ENCODE measurements at places on chromosomes 4 and X.

DNA sequence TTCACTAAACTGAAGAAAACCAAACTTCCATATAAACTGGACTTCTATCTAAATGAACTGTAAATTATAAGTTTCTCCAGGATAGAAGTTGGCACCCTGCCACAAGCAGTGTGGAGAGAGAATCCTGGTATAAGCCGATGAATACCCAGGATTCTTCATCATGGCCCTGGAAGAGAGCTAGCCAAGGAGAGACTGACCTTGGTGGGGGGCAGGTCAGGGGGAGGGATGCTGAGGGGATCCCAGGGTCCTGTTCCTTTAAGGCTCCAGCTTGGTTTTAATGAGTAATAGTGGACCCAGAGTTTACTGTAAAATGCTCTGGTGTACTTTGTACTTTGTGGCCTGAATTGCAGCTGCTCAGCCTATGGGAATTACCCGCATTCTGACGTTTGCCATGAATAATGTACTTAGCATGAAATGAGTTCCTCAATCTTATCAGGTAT is 16.9 kb downstream of the RASSF6 start:
- DNase-seq: no peak

- DNase-seq: no peak
Measured at GRCh38 chr4:124694306-124694705, 18.2 kb downstream of the ANKRD50 start.

DNA sequence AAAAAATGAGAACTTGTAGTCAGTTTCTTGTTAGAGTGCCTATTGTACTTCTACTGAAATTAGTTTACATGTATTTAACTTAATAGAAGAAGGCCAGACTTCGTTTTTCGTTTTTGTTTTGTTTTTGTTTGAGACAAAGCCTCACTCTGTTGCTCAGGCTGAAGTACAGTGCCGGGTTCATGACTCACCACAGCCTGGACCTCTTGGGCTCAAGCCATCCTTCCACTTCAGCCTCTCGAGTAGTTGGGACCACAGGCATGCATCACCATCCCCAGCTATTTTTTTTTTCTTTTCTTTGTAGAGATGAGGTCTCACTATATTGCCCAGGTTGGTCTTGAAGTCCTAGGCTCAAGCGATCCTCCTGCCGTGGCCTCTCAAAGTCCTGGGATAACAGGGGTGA is 793.9 kb downstream of the ADGRL3 start:
- DNase-seq: no peak

GRCh38 chr4:90184560-90184959 is 57.4 kb downstream of the CCSER1 start:
- no peak for DNase-seq

DNA sequence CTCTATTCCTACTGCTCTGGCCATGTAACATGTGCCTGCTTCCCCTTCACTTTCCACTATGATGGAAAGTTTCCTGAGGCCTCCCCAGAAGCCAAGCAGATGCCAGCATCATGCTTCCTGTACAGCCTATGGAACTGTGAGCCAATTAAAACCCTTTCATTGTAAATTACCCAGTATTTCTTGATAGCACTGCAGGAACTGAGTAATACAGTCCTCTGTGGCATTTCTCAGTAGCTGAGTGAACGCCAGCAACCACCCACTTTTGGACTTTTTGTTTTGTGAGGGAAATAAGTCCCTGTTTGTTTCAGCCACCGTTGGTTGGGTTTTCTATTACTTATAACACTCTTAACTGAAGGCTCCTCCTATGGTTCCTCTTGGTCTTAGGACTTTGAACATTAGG is 104.1 kb downstream of the C4orf51 start:
- DNase-seq: no peak

- DNase-seq: no peak
Measured at GRCh38 chr4:176856421-176856820, 63.7 kb upstream of the VEGFC start.

- no peak for DNase-seq
Measured at GRCh38 chrX:41526271-41526670, 79.1 kb downstream of the NYX start.

- no peak for DNase-seq
Measured at GRCh38 chrX:135213200-135213844, 38.5 kb upstream of the ETDA start.

DNA sequence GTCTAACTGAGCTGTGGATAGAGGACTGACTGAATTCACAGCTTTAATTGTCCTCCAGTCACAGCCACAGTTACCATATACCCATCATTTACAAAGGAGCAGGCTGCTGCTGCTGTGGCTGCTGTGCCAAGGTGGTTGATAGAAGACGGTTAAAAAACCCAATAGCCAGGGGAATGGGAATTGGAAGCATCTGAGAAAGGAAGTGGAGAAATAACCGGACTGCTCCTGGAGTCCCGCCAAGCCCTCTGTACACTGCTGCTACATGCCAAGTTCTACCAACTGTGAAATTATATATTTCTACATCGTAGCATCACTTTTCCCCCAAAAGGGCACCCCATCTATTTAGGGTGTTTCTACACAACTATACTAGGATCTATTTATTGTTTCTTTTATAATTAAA is 279.7 kb upstream of the ARX start:
- DNase-seq: no peak

GRCh38 chr4:105683038-105683437 is 25.5 kb downstream of the INTS12 start:
- DNase-seq: no peak

- DNase-seq: no peak
Measured at GRCh38 chrX:40694802-40695201, 40.5 kb downstream of the MED14 start.

DNA sequence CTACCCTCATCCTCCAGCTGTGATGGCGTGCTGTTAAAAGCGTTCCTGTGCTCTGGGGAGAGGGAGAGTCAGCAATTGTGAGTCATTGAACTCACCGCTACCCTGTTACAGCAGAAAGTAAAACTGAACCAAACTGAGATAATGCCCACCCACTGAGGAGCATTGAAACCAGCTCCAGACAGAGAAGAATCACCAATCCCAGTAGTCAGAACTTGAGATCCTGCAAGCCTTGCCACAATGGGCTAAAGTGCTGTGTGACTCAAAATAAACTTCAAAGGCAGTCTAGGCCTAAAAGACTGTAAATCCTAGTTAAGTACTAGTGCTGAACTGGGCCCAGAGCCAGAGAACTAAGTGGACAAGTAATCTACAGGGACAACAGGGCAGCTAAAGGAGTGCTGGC is 1394.2 kb upstream of the DIAPH2 start:
- DNase-seq: no peak

- DNase-seq: no peak
Measured at GRCh38 chr4:11286533-11286932, 142.2 kb downstream of the HS3ST1 start.

DNA sequence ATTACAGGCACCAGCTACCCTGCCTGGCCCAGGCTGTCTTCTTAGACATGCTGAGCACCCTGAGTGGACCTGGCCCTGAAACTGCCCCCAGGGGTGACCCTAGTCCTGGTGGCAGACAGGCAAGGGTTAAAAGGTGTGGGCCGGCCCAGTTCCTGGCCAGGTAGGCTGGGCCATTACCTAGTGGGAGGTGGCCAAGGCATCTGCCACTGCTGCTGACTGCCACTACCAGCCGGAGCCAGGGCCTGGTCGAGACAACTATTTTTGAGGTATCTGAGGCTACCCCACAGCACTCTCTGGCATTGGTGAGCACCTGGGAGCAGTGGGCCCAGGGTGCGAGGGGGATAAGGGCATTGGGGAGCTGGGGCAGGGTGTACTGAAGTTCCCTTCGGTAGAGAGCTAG is at the start of gene CCDC120:
TSS of gene CCDC120 (plus strand) at position 206 of the 400 bp plus-strand sequence. CDS start 3,043 bp downstream, outside the sequence.
- DNase-seq: no peak

DNA sequence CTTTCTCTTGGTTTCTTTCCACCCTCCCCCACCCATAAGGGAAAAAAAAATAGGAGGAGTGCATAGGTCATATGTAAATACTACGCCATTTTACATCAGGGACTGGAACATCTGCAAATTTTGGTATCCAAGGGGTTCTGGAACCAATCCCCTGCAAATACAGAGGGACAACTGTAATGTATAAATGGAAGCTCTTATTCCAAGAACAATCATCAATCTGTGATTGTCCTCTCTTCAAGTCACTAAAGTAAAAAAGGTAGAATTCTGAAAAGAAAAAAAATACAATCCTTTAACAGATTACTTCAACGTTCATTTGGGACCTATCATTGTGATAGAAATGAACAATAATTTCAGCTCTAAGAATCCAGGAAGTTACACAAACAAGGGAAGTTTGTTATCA is 13.6 kb downstream of the PPA2 start:
- no peak for DNase-seq

DNA sequence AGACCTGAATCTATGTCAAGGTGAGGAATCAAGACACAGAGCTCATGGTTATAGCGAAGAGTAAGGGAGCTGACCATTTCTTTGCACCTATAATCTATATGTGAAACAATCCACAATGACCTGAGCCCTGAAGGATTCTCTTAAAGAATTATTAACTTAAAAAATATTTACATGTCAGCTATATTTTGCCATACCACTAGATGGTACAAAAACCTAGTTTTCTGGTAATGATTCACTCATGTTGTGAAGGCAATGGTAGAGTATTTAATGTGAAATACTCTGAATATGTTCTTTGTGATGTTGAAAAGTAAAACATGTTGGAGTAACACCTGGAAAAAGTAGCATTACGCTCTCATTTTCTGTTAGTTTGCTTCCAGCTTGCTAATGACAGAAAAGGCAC is 40.0 kb downstream of the VGLL1 start:
- DNase-seq: no peak

DNA sequence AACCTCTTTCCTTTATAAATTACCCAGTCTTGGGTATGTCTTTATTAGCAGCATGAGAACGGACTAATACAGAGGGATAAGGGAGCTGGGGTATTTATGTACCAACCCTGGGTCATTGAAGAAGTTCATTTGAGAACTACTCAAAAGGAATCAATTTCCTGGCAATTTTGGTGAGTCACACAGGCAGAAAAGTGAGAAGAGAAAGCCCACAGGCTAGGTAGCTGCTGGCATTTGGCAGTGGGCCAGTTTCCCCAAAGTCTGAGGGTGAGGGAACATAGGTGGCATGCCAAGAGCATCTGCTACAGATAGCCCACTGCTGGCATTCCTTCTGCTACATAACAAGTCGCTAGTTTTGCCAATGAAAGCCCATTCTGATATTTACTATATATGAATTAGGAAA is 411.2 kb downstream of the MID1IP1 start:
- DNase-seq: no peak

- DNase-seq: no peak
Measured at GRCh38 chr4:110682311-110682710, 59.4 kb upstream of the PITX2 start.

All from stimulated activated CD4-positive, alpha-beta T cell treated with anti-CD3 and anti-CD28 coated beads, Interleukin-1b, Interleukin-23, amount 100 ng/mL, for 1 hour (primary cell).